CD4-positive, alpha-beta T cell treated with Interleukin-1 beta for 1 hour (primary cell): ENCODE measurements at places on chromosomes 13 and 19.

- DNase-seq: no peak
Measured at GRCh38 chr19:3441089-3441985, 39.0 kb downstream of the SMIM24 start.

- no peak for DNase-seq
Measured at GRCh38 chr13:66200555-66200954, 1029.6 kb downstream of the PCDH9 start.

DNA sequence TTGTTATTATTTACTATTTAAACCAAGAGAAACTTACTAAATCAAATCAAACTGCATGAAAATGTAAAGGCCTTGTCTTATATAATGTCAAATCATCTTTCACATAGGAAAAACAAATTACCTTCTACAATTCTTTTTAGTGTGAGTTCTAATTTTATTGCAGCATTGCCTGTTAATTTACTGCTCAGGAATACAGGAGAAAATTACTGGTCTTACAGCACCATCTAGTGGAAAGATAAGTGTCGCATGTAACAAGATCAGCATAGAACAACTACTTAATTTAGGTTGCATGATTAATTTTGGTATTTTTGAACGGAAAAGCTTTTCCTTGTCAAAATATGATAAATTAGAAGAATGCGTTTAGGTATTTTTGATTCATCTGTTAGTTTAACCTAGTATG, 502.7 kb downstream of the UQCRFS1 start:
- DNase-seq: no peak

DNA sequence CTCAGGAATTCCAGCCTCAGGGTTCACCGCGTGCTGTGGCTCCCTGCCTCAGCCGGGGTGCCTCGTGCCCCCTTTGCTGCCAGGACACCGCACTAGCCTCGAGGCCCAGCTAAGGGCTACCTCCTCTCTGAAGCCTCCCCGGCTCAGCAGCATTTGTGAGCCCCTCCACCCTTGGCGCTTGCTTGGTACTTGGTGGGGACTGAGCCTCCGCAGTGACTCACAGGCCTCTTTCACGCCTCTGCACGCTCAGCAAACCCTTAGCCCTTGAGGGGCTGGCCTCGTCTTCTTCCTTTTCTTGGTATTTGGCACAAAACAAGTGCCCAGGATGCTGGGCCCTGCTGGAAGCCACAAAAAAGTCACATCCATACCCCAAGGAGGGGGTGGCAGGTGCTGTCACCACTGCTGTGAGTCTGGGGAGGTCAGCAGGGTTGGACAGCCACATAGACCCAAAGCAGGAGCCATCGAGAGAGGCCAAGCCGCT, 85.4 kb upstream of the TM9SF2 start:
- DNase-seq: peak; percentile 31

DNA sequence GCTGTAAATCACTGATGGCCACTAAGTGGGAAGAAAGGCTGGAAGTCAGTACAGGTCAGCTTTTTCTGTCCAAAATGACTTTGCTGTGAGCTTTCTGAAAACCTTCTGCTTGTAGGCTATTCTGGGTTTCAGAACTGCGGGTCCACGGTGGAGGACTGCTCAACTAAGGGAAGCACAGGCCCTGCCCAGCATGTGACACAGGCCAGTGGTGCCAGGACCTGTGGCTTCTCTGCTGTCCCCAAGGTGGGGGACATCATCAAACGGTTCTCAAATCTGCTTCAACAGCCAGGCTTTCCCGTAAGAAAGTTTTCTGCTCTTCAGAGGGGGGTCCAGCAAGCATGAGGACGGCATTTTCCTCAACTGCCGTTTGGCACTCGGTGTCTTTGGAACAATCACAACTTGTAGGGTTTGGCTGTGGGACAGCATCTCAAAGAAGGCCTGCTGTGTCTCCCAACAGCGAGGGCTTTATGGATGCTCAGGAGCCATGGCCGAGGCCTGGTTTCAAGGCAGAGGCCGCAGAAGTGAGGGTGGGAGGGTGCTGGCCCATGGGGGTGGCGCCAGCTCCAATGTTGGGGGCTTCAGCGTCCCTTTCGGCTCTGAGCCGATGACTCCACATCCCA, 3.8 kb downstream of the SGTA start:
- no peak for DNase-seq

DNA sequence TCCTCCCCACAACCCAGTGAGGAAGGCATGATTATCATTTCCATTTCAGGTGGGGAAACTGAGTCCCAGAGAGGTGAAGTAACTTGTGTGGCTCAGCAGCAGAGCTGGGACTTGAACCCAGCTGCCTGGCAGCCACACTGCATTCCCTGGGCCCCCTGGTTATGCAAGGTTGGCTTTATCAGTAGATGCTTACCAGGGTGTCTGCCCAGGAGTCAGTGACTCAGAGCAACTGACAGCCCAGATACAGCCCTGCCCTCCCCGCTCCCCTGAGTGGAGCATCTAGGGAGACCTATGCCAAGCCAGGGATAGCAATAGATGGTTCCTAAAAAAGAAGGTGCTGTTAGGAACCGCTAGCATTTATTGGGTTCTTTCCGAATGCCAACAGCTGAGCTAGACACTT, 5.9 kb downstream of the IGLON5 start:
- no peak for DNase-seq

DNA sequence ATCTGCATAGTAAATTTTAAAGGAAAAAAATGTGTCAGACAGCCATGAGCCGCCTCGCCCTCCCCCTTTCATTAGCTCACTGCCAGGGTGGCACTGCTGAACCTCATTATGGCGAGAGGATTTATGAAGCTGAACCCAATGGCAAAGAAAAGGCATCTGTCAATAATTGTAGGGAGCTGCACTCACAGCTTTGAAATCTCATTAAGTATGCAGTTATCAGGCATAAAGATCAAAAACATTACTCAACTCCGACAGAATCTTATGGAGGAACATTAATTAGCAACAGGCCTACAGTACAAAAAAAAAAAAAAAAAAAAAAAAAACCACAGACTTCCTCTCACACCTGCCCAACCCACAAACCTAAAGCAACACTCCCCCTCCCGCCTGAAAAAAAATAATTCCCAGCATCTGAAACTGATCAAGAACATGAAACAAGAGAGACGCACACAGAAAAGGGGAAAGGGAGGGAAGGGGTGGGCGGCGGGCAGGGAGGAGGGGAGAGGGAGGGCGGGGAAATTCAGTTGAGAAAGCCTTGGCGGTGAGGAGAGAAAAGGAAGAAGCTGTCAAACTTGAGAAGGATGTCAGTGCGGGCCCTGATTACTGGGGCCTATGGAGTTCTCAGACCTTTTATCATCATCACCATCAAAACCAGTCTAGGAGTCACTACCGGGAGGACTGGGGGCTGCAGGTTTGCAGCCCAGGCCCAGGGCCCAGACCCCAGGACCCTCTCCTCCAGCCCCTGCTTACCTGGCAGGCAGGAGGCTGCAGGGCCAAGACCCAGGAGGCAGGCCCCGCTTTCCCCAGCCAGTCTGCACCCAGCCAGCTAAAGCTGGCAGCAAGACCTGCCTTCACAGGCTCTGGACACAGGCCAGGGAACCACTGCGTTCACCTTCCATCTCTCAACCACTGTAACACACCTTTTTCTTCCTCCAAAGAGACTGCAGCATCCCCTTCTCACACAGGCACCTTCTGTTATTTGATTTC, 8.9 kb downstream of the TSHZ3 start:
- DNase-seq: no peak

- DNase-seq: no peak
Measured at GRCh38 chr13:32595306-32595705, 9.1 kb downstream of the PDS5B start.

DNA sequence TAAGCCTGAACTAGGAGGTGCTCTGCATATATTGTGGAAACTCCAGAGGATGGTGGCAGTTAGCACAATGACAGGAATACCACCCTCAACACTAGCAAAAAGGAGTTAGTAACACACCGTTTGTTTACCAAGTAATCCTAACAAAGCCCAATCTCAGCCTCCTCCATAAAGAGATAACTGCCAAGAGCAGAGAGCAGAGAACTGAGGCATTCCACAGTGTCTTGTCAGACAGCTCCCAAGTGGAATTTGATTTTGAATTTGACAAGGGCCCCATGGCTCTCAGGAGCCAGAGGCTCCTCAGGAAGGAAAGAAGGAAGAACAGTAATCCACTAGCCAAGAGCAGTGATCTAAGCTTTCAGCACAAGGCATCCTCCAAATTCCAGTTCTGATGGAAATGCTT, 298.6 kb downstream of the DCLK1 start:
- no peak for DNase-seq

DNA sequence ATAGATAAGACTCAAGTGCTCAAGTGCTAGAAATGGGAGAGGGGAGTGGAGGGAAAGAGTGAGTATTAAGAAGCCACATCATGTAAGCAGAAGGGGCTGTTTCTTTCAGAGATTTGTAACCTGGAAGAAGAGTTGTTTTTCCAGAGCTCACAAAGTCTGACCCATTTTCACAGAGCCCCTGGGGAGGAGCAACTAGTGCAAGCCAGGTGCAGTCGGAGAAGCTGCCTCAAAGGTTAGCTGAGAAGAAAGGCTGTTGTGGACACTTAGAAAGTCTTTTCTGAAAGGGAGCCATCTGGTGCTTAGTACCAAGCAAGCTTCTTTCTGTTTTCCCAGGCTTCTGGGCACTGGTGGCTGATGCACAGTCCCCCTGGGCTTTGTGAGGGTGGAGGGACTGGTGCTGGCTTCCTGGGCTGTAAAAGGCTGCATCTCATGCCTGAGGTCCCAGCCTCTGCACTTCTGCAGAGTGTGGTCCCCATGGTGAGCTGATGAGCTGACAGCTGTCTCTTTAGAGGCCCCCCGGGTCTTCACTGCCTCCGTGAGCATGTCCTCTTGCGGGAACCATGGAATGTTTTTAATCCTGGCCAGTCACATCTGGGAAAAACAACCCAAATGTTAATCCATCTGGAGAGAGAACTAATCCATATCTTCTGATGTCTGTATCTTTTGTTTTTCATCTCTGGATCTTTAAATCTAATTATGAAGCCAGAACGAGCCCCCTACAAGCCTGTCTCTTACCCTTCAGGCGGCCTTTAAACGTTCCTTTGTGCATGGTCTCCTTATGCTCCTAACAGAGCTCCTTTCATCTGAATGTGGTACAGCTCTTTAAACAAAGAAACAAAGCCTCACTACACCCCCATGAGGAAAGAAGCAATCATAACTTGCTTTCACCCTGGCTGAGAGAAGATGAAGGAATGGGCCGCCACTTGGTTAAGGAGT, 40.2 kb downstream of the OLFM4 start:
- DNase-seq: no peak

GRCh38 chr13:27765650-27766049, 26.6 kb upstream of the GSX1 start:
- no peak for DNase-seq

GRCh38 chr13:35252536-35253205, 223.8 kb downstream of the MAB21L1 start:
- DNase-seq: no peak

- no peak for DNase-seq
Measured at GRCh38 chr13:45439781-45440462, 21.7 kb upstream of the SLC25A30 start.

GRCh38 chr13:108768035-108768434, 138.6 kb downstream of the MYO16 start:
- DNase-seq: no peak

DNA sequence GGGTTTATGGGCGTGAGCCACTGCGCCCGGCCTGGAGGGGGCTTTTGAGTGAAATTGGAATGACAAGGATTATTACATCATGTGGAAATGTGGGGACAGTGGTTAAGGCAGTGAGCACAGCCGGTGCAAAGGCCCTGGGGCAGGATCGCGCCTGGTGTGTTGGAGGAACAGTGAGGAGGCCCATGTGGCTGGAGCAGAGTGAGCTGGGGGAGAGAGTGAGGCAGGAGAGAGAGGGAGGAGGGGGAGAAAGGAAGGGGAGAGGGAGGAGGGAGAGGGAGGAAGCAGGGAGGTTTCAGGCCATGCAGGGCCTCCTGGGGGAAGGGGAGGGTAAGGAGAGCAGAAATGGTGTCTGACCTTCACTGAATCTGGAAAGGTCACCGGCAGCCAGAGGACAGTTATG, 11.3 kb upstream of the CELF5 start:
- no peak for DNase-seq

GRCh38 chr13:36343766-36344165, 2.4 kb downstream of the SPART start:
- DNase-seq: no peak

- no peak for DNase-seq
Measured at GRCh38 chr19:1841209-1841924, 6.9 kb downstream of the REXO1 start.

- peak; percentile 78 for DNase-seq
Measured at GRCh38 chr13:40613192-40613818, 53.1 kb downstream of the FOXO1 start.

DNA sequence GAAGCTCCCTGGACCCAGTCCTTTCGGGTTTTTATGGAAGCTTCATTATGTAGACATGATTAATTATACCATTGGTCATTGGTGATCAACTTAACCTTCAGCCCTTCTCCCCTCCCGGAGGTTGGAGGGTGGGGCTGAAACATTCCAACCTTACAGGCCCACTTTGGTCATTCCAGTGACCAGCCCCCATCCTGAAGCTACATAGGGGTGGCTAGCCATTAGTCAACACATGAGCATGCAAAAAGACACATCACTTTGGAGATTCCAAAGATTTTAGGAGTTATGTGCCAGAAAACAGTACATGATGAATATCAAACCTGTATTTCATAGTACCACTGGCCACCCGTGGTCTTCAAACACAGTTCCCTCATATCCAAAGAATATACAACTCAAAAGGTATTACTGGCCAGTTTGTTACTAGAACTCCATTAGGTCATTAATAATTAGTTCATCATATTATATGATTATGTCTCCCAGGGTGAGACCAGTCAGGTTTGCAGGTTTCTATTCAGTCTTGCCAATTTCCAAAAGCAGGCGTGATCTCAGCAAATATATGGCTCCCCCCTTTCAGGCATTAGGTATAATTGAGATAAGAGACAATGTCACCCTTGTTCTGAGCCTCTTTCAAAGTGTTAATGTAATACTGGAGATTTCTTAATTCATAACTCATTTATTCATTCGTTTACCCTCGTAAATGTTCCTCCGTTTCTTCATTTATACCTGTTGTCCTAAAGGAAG, 11.1 kb downstream of the PPP5C start:
- DNase-seq: no peak

GRCh38 chr19:33159149-33159548, 27.2 kb downstream of the WDR88 start:
- no peak for DNase-seq

DNA sequence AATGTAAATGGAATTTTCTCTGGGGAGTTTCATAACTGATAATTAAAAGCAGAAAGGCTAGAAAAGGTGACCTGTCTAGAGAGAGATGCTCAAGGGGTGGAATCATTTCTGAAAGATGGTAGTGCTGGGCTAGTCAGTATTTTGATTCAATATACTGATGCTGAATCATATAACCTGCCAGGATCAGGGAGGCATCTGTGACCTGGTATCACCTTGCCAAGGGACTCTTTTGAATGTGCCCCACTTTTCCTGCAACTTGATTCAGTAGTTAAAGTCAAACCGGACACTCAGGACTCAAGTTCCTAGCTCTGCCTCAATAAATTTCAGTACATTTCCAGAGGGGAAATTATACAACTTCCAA, 15.8 kb downstream of the LCP1 start:
- no peak for DNase-seq

GRCh38 chr13:36431204-36432105, 840 bp upstream of the CCNA1 start:
- DNase-seq: no peak

- no peak for DNase-seq
Measured at GRCh38 chr19:35645680-35646511, 2.2 kb upstream of the COX6B1 start.
